SJSA1 (cell line): ENCODE measurements at places on chromosomes 6 and 20.

DNA sequence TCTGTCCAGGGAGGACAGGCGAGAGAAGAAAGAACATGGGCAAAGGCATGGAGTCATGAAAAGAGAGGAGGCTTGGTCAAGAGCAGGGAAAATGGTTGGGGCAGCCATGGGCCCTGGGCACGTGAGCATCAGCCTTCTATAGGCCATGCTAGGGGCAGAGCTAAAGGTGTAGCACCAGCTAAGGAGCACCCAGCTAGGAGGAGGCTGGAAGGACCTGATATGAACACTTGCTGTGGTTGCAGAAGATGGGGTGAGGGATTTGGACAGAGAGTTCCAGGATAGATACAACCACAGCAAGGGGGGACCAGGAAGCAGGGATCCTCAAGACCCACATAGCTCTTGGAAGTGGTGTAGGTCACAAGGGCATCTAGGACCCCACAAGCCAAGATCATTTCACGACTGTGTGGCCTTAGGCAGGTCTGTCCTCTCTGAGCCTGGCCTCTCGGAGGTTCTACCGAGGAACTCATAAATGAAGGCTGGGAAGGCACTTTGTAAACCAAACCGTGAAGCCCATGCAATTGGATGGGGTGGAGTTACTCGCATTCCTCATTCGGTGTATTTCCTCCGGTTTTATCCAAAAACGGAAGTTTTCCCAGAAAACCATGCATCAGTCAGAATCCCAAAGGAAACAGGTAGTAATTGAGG, 74.0 kb upstream of the TOP1 start:
- H3K36me3 ChIP-seq = no peaks in the 10 kb centered on the region
- DNase-seq = peak; percentile 27
- no peak overlapping the region for H3K4me3 ChIP-seq
- H3K4me1 ChIP-seq = no peaks in the 10 kb centered on the region

DNA sequence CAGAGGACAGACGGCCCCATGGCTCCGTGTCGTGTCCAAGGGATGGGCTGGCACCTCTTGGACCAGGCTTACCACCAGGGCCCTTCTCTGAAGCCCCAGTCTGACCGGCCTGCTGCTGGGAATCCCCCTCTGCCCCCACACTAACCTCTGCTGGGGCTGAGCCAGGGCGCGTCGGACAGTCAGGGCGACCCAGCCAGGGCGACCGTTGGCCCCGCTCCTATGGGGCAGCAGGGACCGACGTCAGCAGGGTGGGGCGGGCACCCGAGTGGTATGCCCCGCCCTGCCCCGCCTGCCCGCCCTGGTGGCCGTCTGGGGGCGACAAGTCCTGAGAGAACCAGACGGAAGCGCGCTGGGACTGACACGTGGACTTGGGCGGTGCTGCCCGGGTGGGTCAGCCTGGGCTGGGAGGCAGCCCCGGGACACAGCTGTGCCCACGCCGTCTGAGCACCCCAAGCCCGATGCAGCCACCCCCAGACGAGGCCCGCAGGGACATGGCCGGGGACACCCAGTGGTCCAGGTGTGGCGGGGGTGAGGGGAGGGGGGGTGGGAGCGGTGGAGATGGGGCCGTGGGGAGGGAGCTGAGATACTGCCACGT, at the start of gene SLC17A9:
Gene SLC17A9 (plus strand): TSS at position 337 of the 595 bp plus-strand sequence. CDS start 122 bp downstream, at position 459.
- H3K27ac ChIP-seq = no peak within 1 kb of the TSS
- peaks cover 17% of the 10 kb centered on the region for H3K4me1 ChIP-seq
- H3K27me3 ChIP-seq = no peaks in the 10 kb centered on the region
- peaks cover 29% of the 10 kb centered on the region for H3K36me3 ChIP-seq
- no peak for DNase-seq

- DNase-seq = peak; percentile 82
- H3K27ac ChIP-seq = 0 out of 2 replicates have a peak within 1 kb of the TSS, but pooled peaks have one; percentile 13
- H3K4me3 ChIP-seq = peak within 1 kb of the TSS; percentile 72
- peaks cover 3% of the 10 kb centered on the region; the same call in 1 of the 2 replicates for H3K4me1 ChIP-seq
Measured at GRCh38 chr6:30344868-30345671, at the start of gene RPP21. Gene RPP21 (plus strand): TSS chr6:30345156. CDS start chr6:30345172, 16 bp downstream.

DNA sequence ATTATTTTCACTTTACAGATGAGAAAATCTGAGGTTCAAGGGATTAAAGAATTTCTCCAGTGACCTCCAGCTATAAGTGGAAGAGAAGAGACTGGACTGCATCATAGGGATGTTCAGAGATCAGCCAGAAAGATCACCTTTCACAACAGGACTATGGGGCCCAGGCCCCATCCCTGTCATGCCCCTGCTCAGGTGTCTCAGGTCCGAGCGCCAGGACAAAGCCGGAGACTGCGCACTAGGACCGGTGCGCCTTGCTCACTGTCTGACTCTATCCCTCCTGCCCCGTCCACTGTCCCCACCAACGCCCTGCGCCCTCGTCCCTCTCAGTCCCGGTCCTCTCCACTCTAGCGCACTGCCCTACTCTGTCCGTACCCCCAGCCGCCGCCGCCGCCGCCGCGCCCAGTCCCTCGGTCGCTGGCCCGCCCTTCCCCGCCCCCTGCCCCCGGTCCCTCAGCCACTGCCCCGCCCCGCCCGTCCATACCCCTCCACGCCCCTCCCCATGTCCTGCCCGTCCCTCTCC, 521 bp upstream of the RAD21L1 start:
- peaks cover 5% of the 10 kb centered on the region; the same call in 1 of the 2 replicates for H3K27me3 ChIP-seq
- H3K27ac ChIP-seq = no peak overlapping the region
- no peaks in the 10 kb centered on the region for H3K36me3 ChIP-seq
- peaks cover 7% of the 10 kb centered on the region for H3K4me1 ChIP-seq
- peak; percentile 21 for DNase-seq
